ENCODE measurements at places on chromosomes 3 and 15.

- no peak for DNase-seq
These were observed 31.9 kb upstream of the SPTSSB start for GRCh38 chr3:161403251-161403650.

- DNase-seq, result no peak
These were observed 248.1 kb upstream of the NR2E3 start for GRCh38 chr15:71562251-71562650.

GRCh38 chr3:20225769-20226168 lies 39.8 kb upstream of the SGO1 start:
- peak; percentile 31 for DNase-seq

GRCh38 chr3:66723231-66723630 lies 222.4 kb upstream of the LRIG1 start:
- no peak for DNase-seq

GRCh38 chr3:152472672-152472954 lies 203.9 kb downstream of the MBNL1 start:
- DNase-seq, result no peak

DNA sequence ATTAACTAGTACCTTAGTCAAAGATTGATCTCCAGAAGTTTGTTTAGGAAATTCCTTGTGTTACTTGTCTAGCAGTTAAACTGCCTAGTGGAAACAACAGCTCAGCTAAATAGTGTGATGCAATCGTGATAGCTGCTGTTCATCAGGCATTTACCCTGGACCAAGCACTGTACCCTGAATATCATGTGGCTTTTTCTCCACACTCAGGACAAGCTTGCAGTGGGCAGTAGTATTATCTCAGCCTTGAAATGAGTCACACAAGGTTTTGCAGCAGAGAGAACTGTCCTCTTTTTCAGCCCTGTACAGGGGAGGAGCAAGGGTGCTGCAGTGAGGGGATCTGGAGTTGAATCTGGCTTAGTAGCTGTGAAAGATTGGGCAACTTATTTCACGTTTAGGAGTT lies 208.4 kb downstream of the TP63 start:
- peak; percentile 52 for DNase-seq

- no peak for DNase-seq
These were observed 268.6 kb downstream of the RORA start for GRCh38 chr15:60960517-60960916.

- DNase-seq, result no peak
These were observed 3.9 kb upstream of the B3GNT5 start for GRCh38 chr3:183249006-183249718.

- no peak for DNase-seq
These were observed 6.8 kb downstream of the ADAMTS9 start for GRCh38 chr3:64681015-64681414.

GRCh38 chr3:100269001-100269400 lies 8.2 kb downstream of the TBC1D23 start:
- DNase-seq, result no peak
